ENCODE measurements at places on chromosomes 5 and 9. TPM values are rescaled to one million over a fixed set of nuclear protein-coding genes. Genes with fewer than 3 reads are reported as not detected.

DNA sequence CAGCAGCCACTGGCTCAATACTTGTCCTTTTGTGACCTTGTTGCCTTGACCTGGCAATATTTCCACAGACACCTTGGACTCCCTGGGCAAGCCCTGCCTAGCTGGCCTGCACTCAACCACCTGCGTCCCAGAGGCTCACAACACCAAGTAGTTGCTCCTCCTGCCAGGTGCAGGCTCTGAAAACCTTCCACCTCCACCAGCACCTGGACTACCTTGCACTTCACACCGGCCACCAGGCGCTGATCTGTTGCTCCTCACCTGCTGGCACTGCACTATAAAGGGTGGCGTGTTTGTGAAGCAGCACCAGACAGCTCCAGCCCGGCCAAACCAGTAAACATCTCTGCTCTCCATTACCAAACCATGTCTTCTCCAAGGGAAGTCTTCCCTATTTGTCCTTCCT lies 997.7 kb downstream of the PTPRD start:
- no peaks in the 10 kb centered on the region for H3K36me3 ChIP-seq
- H3K4me1 ChIP-seq = no peaks in the 10 kb centered on the region
- no peaks in the 10 kb centered on the region for H3K27me3 ChIP-seq
- no peak overlapping the region for H3K4me3 ChIP-seq
- no peak for DNase-seq

DNA sequence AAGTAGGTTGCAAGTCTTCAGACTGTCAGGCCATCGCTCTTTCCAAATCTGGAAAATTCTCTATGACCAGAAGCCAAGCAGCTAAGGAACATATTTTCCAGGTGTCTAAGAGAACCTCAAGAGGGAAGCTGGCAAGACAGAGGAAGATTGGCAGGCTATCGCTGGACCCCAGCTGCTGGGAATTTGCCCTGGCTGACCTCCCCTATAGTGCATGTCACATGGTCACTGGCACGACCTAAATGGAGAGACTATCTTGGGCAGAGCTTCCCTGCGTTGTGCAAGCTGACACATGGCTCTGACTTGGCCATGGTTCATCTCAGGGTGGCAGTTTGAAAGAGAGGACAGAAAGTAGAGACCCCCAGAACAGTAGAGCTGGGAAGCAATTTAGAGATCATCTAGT lies 104.9 kb upstream of the ZNF618 start:
- H3K27me3 ChIP-seq = no peaks in the 10 kb centered on the region
- H3K36me3 ChIP-seq = no peaks in the 10 kb centered on the region
- no peak overlapping the region for H3K4me3 ChIP-seq
- no peak overlapping the region for H3K27ac ChIP-seq

UGT3A2 gene
- not detected for total RNA-seq

TNFSF8 gene
- not detected for total RNA-seq

Data from transverse colon (tissue), 4 donors.